Glomerular endothelial cell (primary cell): ENCODE measurements at places on chromosomes 6 and 20. TPM values are rescaled to one million over a fixed set of nuclear protein-coding genes. Genes with fewer than 3 reads are reported as not detected.

Gene C6orf15
- not detected in 2 replicates for total RNA-seq

DNA sequence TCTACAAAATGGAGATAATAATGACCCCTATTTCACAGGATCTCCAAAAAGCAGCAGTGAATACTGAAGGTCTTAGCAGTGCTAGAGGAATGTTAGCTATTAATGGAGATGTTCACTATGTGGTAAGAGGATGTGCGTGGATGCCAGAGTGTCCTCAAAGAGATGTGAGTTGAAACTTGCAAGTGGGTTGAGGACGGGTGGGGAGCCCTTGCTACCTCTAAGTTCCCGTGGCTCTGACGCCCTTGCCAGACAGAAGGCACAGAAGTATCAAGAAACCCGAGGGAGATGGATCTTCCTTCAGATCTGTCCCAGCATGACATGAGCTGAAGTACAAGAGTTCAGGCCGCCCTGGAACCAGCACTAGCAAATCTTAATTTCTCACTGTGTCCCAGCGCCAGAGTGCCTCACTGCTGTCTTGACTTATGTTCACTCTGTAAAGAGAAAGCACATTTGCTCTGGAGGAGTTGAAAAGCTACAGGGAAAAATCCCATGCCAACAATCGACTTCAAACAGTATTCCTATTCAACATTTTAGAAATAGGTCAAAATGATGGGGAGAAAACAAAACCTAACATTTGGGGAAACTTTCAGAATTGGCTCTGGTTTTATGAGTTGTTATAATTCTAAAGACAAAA, 59.5 kb downstream of the FYN start:
- no peak for DNase-seq

GRCh38 chr20:17912916-17913315, 55.7 kb downstream of the SNX5 start:
- no peak for DNase-seq

DNA sequence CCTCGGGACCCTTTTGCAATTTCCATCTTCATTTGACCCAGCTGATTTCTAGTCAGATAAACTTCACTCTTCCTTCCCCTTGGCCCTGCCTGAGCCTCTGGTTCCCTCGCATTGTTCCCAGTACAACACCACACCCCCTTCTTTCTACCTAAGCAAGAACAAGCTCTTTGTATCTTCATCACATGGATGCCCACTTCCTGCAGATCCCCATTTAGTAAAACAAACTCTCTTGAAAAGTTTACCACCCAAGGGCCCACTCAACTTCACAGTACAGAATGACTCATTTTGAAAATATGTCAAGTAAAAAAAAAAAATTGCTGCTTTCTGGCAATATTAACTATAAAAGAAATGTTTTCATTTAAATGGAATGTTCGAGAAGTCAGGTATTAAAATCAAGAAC, 5.2 kb downstream of the FAXC start:
- peak; percentile 23 for DNase-seq

GRCh38 chr6:61538801-61539200, 747.2 kb downstream of the KHDRBS2 start:
- no peak for DNase-seq

DNA sequence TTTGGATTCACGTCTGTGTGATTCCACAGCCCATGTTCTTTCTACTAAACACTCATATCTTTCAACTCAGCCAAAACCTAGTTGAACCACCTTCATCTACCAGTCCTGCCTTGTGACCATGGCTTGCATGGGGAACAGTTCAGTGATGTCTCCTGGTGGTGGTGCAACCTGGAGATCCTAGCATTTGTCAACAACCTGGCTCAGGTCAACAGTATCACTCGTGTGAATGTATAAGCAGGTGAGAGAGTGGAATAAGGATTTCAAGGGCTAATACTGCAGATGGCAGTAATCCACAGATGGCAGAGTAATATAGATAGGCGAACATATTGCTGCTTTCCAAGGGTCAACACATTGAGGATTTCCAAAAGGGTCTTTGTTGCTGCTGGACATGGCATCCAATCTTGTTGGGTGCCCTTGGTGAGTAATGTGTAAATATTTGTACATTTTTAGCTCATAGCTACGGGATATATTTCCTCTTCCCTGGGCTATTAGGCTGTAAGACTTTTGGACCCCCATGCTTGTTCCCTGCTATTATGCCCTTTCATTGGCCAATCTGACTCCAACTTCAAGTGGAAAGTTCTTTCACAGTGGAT, 13.4 kb downstream of the PBOV1 start:
- DNase-seq: no peak
